Lower lobe of right lung (tissue), 2 donors: ENCODE measurements at places on chromosomes 1 and 21.

- peak; percentile 74 for DNase-seq
These were observed 27.2 kb upstream of the EPS8L3 start for GRCh38 chr1:109790735-109791494.

GRCh38 chr1:25110485-25110884, 121.8 kb downstream of the SYF2 start:
- DNase-seq = no peak

DNA sequence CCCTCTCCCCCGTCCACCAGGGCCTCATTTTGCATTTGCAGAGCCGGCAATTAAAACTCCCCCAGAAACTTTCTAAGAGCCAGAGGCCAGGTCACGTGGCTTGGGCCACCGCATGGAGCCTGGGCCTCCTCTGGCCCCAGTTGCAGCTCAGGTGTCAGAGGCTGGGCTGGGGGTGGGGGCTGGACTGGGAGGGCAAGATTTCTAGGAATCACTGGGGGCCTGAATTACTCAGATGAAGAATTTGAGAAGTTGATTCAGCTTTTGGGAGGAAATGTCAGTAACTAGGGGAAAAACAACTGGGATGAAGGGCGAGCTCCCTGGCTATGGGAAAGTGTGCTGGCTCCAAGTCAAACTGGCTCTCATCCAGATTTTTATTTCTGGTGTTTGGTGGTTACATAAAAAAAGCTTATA, 151.0 kb downstream of the CDC7 start:
- no peak for DNase-seq

DNA sequence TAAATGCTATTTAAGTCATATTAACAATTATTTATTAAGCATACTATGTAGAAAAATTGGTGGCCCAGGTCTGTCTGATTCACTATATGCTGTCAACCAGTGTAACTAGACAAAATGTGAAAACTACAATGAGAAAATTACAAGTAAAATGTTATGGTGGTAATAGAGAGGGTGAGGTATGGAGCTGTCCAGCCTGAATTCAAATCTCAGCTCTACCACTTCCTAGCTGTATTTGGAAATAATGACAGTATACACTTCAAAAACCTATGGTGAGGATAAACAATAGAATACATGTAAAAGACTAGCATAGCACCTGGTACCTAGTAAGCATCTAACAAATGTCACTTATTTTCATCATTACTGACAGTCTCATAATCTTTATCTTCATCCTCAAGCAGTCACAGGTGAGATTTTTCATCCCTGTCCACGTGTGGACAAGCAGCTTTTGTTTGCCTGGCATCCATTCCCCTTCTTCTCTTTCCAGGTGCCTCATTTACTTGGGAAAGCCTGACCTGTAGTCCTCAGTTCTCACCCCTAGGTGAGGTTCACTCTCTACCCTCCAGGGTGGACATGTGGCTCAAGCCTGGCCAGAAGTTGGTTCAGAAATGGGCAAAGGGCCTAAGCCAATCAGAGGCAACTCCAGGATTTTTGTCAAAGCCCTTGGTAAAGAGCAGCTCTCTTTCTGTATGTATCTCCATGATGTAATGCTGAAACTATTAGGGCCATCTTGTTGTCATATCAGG, 29.5 kb downstream of the EGLN1 start:
- no peak for DNase-seq

- no peak for DNase-seq
These were observed 892 bp downstream of the TYW3 start for GRCh38 chr1:74733604-74734484.

DNA sequence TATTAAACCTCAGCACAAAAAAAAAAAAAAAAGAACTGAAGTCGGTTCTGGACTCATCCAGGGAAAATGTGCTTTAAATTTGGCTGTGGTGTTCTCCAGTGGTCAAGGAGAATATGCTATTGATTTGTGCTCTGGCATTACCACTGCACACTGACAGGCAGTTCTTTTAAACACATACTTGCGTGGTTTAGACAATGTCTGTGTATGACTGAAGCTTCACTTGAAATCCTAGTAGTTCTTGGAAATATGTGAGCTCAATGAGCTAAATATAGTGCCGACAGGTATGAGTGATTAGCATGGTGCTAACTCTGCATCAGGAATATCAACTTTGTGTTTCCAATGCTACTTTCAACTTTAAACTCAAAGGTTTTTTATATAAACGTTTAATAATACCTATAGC, 415.6 kb downstream of the SMYD3 start:
- no peak for DNase-seq

GRCh38 chr21:37356706-37357105, 9.9 kb upstream of the DYRK1A start:
- DNase-seq = no peak

GRCh38 chr1:68705466-68705865, 208.6 kb upstream of the DEPDC1 start:
- DNase-seq = no peak

GRCh38 chr1:202349206-202349928, 868 bp downstream of the PPP1R12B start:
- DNase-seq = no peak

DNA sequence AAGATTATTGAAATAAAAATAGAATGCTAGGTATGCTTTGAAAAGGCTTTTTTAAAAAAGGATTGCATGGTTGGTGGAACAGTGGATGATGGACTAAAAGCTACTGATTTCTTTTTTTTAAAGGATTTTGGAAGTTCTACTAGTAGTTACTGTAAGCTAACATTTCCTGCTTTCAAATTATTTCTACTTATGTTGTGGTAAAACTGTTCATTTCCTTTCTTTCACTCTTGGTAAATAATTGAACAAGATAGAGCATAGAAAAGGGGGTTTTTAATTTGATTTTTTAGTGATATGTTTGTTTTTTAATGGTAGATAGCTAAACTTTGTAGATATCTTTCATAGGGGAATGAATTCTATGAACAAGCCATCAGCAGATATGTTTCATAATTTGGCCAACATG, 104.4 kb downstream of the OLFML2B start:
- DNase-seq = no peak

DNA sequence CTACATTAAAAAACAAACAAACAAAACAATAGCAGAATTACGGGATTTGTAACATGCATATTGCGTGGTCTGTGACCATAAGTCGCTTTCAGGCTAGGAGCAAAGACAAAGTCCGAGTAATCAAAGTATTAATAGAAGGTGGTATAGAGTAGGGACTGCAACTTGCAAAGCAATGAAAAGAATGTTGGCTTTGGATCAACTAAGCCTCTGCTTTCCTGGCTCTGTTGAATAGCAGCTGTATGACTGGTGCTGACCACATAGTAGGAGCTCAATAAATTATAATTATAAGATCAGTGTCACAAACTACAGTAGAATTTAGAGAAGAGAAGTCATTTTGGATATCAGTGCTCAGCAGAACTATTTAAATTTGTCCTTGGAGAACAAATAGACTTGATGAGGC, 586.4 kb downstream of the DPYD start:
- no peak for DNase-seq

- no peak for DNase-seq
These were observed 37.7 kb upstream of the ATG4C start for GRCh38 chr1:62746086-62746808.

DNA sequence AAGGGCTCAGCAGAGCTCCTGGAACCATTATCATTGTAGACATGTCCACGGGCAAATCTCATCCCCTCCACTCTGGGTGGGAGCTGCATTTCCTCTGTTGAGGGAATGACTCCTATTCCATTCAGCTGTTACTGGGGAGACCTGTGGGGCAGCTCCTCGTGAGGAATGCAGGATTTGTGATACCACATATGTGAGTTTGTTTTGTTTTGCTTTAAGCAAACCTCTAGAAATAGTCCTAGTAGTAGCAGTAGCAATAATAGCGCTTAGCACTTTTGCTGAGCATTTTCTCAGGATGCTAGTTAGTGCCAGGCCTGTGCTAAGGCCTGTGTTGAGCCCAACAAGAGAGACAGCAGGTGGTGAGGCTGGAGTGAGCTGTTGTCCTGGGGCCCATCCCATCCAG, 10.8 kb downstream of the OLIG1 start:
- no peak for DNase-seq

DNA sequence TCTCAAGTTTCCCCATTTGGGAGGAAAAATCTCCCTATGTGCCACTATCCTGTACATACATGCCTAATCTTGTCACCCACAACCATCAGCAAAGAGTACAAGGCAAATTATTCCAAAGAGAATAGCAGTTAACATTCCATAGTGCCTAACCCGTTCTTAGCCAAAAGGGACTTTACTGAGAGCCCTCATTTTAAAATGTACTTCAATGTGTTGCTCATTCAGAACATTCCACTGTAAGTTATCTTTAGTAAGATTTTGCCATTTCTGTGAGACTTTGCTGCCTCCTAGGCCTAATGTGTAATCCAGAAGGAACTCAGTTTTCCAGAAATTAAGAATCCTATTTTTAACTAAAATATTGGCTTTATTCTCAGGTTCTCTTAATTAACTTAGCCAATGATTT, 11.3 kb upstream of the MRPL55 start:
- no peak for DNase-seq

- no peak for DNase-seq
These were observed 4.4 kb upstream of the FNDC5 start for GRCh38 chr1:32874860-32875752.
